ENCODE measurements at places on chromosomes 11 and 22.

- no peak for DNase-seq
Observed at GRCh38 chr11:119875841-119876600, 147.0 kb upstream of the NECTIN1 start.

DNA sequence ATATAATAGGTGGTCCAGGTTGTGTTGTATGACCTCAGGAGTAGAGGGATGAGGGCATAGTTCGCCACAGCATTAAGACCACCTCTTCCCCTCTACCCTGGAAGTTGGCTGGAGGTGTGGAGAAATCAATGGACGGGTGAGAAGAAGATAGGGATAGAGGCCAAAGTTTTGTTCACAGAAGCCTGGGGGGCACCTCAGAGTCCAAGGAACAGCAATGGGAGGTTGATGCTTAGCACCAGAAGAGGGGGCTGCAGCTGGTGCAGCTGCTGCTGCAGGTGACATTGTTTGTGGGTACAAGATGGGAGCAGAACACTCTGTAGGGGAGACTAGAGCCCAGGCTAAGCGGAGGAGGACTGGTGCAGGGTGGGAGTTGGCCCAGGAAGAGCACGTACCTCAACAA, 31.2 kb upstream of the SPON1 start:
- no peak for DNase-seq

DNA sequence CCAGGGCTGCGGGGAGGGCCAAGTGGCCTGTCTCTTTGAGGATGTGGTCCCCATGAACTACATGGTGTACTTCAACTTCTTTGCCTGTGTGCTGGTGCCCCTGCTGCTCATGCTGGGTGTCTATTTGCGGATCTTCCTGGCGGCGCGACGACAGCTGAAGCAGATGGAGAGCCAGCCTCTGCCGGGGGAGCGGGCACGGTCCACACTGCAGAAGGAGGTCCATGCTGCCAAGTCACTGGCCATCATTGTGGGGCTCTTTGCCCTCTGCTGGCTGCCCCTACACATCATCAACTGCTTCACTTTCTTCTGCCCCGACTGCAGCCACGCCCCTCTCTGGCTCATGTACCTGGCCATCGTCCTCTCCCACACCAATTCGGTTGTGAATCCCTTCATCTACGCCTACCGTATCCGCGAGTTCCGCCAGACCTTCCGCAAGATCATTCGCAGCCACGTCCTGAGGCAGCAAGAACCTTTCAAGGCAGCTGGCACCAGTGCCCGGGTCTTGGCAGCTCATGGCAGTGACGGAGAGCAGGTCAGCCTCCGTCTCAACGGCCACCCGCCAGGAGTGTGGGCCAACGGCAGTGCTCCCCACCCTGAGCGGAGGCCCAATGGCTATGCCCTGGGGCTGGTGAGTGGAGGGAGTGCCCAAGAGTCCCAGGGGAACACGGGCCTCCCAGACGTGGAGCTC, 13.5 kb downstream of the ADORA2A start:
- DNase-seq, result no peak

DNA sequence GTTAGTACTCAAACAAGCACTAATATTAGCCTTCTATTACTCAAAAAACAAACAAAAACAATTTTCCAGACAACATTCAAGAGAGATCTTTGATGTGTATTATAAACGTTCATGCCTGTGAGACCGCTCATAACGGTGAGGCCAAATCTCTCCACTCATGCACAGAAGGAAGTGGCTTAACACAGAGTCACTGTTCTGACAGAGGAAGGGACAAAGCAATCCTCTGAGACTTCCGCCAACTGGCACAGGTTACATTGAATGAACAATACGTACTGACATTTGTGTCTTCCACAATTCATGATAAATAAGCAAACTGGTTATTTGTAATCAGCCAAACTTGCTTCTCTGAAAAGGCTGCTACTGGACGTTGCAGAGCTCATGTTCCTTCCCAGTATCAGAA, 30.5 kb downstream of the CHKA start:
- no peak for DNase-seq

GRCh38 chr11:28815110-28815509, 706.9 kb downstream of the METTL15 start:
- DNase-seq, result no peak

DNA sequence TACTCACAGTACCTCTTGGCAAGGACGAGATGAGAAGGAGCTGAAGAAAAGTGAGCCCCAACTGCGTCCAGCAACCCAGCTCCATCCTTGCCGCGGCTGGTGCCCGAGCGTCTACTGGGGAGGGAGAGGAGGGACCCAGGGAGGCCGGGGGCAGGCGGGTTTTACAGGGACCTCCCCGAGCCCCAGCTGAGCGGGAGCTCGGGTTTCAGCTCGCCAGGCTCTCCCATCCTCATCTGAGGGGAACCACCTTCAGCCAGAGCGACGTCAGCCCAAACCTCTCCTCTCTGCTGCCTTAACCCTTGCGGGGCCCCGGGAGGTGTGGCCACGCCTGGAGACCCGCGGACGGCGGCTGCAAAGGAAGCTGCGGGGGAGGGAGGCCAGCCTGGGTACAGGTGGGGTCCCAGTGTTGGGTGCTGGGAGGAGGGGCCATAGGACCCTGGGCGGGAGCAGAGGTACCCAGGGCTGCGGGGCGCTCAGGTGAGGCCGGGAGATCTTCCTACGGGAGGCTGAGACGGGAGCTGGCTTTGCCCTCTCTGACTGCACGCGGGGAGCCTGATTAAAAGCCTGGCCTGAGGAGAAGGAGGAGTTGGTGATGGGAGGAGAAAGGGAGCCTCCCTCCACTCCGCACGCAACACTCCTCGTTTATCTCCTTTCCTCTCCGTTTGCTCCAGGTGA, at the start of gene PAMR1:
Gene PAMR1, minus strand, starts transcription at position 116 of the 675 bp plus-strand sequence. Its CDS starts 31 bp downstream, at position 85.
- DNase-seq, result no peak

GRCh38 chr22:42766860-42767259, 46.2 kb upstream of the A4GALT start:
- DNase-seq, result no peak

GRCh38 chr11:41400819-41401382, 58.6 kb downstream of the LRRC4C start:
- DNase-seq, result no peak

DNA sequence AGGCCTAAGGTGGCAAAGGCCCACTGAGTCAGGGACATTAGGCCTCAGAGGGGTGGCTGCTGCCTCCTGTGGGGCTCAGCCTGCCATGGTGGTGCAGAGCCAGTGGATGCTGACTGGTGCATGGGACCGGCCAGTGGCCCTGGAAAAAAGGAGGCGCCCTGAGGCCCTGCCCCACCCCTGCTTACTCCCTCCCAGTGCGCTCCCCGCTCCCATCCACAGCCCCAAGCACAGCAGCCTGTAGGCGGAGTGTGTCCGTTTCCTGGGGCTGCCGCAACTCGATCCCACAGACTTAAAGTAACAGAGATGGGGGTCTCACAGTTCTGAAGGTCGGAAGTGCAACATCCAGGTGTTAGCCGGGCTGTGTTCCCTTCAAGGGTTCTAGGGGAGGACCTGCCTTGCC, 38.4 kb upstream of the FADD start:
- DNase-seq, result no peak

DNA sequence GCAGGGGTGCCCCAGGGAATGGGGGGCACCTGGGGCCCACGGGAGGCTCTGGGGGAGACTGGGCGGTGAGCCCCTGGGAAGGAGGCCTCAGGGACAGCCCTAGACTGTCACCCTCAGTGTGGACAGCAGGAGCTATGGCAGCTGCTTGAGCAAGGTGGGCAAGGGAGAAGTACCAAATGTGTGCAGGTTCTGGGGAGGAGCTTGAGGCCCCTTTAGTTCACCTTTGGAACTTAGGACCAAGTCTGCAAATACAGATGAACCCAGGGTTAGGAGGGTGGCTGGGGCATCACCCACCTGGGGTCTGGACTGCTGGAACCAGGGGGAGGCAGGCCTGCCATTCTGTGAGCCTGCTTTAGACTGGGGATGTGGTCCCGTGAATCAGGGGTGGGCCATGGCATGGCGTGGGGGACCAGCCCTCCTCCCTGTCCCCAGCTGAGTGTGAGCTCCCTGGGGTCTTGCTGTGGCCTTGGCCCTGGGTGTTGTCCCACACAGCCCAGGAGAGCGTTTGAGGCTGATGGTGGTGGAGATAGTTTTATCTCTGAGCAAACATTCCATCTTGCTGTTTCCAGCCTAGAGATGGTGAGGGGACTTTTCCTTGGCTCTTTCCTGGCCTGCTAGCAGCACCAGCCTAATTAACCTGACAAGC, 122.3 kb downstream of the KCNQ1 start:
- DNase-seq, result no peak

- no peak for DNase-seq
Observed at GRCh38 chr11:26703411-26704191, 18.3 kb downstream of the SLC5A12 start.

- DNase-seq, result no peak
Observed at GRCh38 chr22:45212992-45213751, 27.5 kb downstream of the KIAA0930 start.

- no peak for DNase-seq
Observed at GRCh38 chr11:113114705-113115027, 153.4 kb downstream of the NCAM1 start.

DNA sequence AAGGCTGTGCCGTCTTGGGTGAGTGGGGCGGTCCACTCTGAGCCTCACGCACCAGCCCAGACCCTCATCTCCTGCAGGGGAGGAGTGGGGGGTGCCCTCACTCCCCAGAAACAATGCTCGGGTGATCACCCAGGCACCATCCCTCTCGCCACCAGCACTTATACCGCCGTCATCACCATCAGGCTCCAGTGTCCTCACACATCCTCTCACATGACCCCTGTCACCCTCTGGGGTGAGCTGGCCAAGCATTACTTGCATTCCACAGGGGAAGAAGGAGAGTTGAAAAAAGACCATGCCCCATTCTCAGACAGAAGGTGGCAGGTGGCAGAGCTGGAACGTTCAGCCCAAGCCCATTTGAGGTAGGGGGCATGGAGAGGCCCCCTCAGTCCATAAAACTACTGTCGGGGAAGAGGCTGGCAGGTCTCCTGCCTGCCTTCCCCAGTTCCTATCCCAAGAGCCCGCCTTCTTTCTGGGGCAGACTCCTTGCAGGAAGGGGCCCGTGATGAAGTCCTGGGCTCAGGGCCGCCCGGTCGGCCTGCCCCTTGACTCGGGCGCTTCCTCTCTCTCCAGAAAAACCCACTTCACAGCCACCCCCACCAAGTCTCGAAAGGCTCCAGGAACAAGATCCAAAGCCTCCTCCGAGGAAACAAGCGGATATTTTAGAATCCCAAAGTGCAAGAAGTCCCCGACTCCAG, 153.3 kb downstream of the DSCAML1 start:
- DNase-seq, result no peak

- DNase-seq, result no peak
Observed at GRCh38 chr11:121132211-121132976, 31.4 kb downstream of the TECTA start.

GRCh38 chr11:82823647-82824619, 76.3 kb downstream of the PRCP start:
- no peak for DNase-seq

- DNase-seq, result no peak
Observed at GRCh38 chr11:1116104-1116503, 41.4 kb downstream of the MUC2 start.

- no peak for DNase-seq
Observed at GRCh38 chr11:134579724-134580609, 167.9 kb upstream of the B3GAT1 start.

DNA sequence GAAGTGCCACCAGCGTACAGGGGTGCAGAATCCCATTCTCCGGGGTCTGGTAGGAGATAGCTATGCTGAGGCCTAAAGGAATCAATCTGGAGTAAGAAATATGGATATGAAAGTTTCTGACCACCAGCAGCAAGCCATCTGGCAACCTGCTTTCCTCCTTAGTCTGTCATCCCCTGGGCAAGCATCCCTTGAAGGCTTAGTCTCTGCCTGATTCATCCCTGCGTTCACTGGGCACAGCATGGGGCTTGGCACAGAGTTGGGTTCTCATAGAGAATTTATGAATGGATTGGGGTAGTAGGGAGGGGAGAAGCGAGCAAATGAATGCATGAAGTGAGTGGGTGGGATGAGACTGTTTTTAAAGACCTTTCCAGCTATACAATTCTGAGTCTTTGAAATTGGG, 85.8 kb upstream of the NARS2 start:
- no peak for DNase-seq

DNA sequence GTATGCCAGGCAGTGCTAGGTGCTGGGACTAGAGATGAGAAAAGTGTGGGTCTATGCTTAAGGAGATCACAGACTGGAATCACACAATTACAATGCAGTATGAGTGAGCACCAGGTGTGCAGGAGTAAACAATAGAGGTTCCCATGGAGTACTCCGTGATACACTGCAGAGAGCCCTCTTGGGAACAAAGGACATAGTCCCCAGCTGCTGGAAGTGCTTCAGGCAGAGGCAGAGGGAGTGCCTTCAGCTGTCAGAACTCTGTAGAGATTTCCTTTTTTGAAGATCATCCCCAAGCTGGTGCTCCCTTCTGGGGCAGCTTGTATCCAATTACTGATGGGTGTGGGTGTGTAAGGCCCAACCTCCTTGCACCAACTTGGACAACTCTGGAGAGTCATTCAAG, 143.5 kb upstream of the PLET1 start:
- no peak for DNase-seq

- no peak for DNase-seq
Observed at GRCh38 chr22:49535527-49536125, 292.0 kb downstream of the BRD1 start.

DNA sequence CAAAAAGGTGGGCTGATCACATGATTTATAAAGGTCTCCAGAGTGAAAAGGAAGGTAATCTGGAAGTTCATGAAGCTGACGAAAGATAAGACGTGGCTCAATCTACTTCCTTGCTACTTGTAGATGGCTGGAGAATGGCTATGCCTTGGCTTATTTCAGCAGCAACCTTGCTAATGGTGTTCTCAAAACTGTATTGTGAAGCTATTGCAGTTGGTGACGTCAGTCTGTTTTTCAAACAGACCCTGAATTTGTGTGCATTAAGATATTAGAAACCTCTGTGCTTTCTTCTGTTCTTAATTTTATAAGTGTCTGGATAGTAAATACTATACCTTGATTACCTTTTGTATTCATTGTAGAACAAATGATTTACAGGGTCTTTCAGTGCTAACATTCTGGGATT, 58.3 kb upstream of the C11orf87 start:
- no peak for DNase-seq

- no peak for DNase-seq
Observed at GRCh38 chr11:88378422-88379066, 41.0 kb upstream of the CTSC start.

- DNase-seq, result no peak
Observed at GRCh38 chr11:35363854-35364780, 55.2 kb downstream of the SLC1A2 start.

DNA sequence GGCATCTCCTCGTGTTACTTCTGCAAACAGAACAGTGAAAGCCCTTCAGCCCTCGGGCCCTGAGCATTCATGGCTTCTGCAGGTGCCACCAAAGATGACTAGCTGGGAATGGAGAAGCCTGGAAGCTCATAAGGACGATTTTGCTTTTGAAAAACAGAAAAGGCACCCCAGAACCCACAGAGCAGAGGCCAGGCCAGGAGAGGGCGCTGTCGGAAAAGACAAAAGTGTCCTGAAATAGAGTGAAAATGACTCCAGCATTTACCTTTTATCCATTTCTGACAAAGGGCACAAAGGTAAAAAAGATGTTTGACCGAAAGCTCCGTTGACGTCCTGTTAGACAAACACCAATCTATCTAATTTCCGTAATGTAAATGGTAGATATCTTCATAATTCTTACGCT, 37.6 kb downstream of the ZNF195 start:
- DNase-seq, result peak; percentile 51

GRCh38 chr22:45980761-45981160, 3.8 kb upstream of the WNT7B start:
- no peak for DNase-seq

Measured in stimulated activated CD8-positive, alpha-beta memory T cell treated with anti-CD3 and anti-CD28 coated beads, Interleukin-4, amount 100 ng/mL, for 24 hours (primary cell).